ENCODE measurements at places on chromosomes 6 and 20. TPM values are rescaled to one million over a fixed set of nuclear protein-coding genes. Genes with fewer than 3 reads are reported as not detected.

- no peaks in the 10 kb centered on the region for H3K27me3 ChIP-seq
- DNase-seq, result peak; percentile 12
- H3K4me1 ChIP-seq, result peaks cover 14% of the 10 kb centered on the region
- no peak overlapping the region for H3K27ac ChIP-seq
These were observed 30.4 kb downstream of the TRMT6 start for GRCh38 chr20:5919626-5920544.

DNA sequence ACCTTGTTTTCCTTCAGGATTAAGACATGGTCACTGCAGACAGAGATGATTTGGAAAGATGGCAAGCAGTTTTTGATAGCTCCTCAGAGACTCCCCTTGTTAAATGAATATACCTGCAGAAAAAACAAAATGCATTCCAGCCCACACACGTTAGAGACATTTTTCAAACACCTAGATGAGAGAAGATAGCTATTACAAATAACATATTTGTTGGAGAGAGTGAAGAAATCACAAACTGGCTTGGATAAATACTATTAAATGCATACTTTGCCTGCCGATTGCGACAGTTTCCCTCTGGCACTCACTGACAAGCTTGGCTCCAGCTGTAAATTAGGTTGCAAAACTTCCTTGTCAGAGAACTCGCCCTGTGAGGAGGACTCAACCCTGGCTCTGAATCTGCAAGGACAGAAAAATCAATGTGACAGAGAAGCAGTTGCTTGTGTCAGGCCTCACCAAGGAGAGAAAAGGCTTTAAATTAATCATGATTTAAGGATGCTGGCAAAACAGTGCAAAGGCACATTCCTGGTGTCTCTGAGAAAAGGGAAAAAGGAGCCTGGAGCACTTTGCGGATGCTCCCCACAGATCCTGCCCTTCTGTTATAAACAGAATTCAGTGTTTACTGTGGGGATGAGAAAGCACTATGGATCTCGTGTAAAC is 423.7 kb upstream of the MARCKS start:
- H3K27me3 ChIP-seq, result no peaks in the 10 kb centered on the region
- no peak for DNase-seq
- H3K36me3 ChIP-seq, result no peaks in the 10 kb centered on the region
- H3K4me3 ChIP-seq, result no peak overlapping the region
- no peaks in the 10 kb centered on the region for H3K4me1 ChIP-seq

GRCh38 chr6:149140137-149140909 is 177.2 kb upstream of the TAB2 start:
- H3K27ac ChIP-seq, result peak overlapping the region; percentile 94
- no peaks in the 10 kb centered on the region for H3K36me3 ChIP-seq
- peak; percentile 87 for DNase-seq
- H3K4me3 ChIP-seq, result peak overlapping the region; percentile 66
- peaks cover 42% of the 10 kb centered on the region for H3K4me1 ChIP-seq

- no peaks in the 10 kb centered on the region for H3K27me3 ChIP-seq
- peaks cover 23% of the 10 kb centered on the region for H3K4me1 ChIP-seq
- H3K27ac ChIP-seq, result no peak overlapping the region
These were observed 53.7 kb downstream of the E2F3 start for GRCh38 chr6:20455251-20455940.

- no peak overlapping the region for H3K4me3 ChIP-seq
- no peak for DNase-seq
- H3K27me3 ChIP-seq, result peaks cover 2% of the 10 kb centered on the region
- no peaks in the 10 kb centered on the region for H3K4me1 ChIP-seq
- H3K36me3 ChIP-seq, result no peaks in the 10 kb centered on the region
These were observed 80.7 kb upstream of the MAFB start for GRCh38 chr20:40769677-40770285.

- H3K36me3 ChIP-seq, result no peaks in the 10 kb centered on the region
- H3K4me3 ChIP-seq, result no peak overlapping the region
- H3K27ac ChIP-seq, result no peak overlapping the region
These were observed 1100.6 kb upstream of the CITED2 start for GRCh38 chr6:140475086-140475485.

GRCh38 chr6:106973018-106973835 is 1.3 kb downstream of the CD24 start:
- H3K27ac ChIP-seq, result no peak overlapping the region
- DNase-seq, result no peak
- H3K4me1 ChIP-seq, result peaks cover 8% of the 10 kb centered on the region
- no peaks in the 10 kb centered on the region for H3K36me3 ChIP-seq

GRCh38 chr20:21289651-21290050 is 13.5 kb upstream of the XRN2 start:
- no peaks in the 10 kb centered on the region for H3K36me3 ChIP-seq
- H3K4me3 ChIP-seq, result no peak overlapping the region
- H3K27me3 ChIP-seq, result peaks cover 16% of the 10 kb centered on the region
- no peak for DNase-seq

- peak; percentile 31 for DNase-seq
- H3K27ac ChIP-seq, result no peak overlapping the region
These were observed 59.2 kb downstream of the RBM38 start for GRCh38 chr20:57450419-57450818.

GRCh38 chr20:58192065-58192464 is 36.4 kb downstream of the ANKRD60 start:
- peaks cover 3% of the 10 kb centered on the region for H3K27me3 ChIP-seq
- no peak overlapping the region for H3K27ac ChIP-seq
- no peaks in the 10 kb centered on the region for H3K36me3 ChIP-seq
- DNase-seq, result no peak
- H3K4me3 ChIP-seq, result no peak overlapping the region
- H3K4me1 ChIP-seq, result no peaks in the 10 kb centered on the region

GRCh38 chr6:18477301-18477941 is 90.3 kb downstream of the RNF144B start:
- no peaks in the 10 kb centered on the region for H3K36me3 ChIP-seq
- no peak overlapping the region for H3K27ac ChIP-seq
- no peak overlapping the region for H3K4me3 ChIP-seq

- H3K27me3 ChIP-seq, result no peaks in the 10 kb centered on the region
- H3K36me3 ChIP-seq, result no peaks in the 10 kb centered on the region
- H3K27ac ChIP-seq, result no peak overlapping the region
- DNase-seq, result no peak
- H3K4me3 ChIP-seq, result no peak overlapping the region
These were observed 37.4 kb upstream of the SNX9 start for GRCh38 chr6:157785636-157786035.

DNA sequence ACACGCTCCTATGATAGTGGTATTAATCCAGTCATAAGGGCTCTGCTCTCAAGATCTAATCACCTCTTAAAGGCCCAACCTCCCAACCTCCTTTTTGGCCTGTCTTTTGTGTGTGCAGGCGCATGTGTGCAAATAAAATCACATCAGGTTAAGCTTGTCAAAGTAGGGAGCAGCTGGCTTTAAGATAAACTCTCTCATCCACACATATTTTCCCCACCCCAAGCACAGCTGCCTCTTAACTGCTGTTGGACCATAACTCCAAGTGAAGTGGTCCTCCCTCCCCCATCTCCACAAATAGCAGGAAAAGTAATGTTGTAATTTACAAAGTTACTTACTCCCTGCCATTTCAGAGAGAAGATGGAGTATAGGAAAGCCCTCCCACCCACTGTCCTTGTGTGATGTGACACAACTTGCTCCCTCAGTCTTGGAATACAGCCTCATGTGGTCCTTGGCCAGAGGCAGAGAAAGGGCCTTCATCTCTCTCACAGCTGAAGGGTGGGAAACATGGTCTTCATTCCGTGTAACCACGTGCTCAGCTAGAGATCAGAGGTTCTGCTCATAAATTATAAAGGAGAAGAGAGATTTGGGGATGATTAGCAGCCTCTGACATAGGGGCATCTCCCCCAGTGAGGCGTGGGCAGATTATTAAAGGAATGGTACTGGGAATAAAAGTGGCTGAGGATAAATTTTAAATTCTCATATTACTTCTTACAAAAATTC is 74.8 kb upstream of the TPD52L1 start:
- no peak for DNase-seq
- H3K36me3 ChIP-seq, result no peaks in the 10 kb centered on the region
- no peaks in the 10 kb centered on the region for H3K27me3 ChIP-seq
- H3K27ac ChIP-seq, result no peak overlapping the region
- H3K4me1 ChIP-seq, result no peaks in the 10 kb centered on the region

DNA sequence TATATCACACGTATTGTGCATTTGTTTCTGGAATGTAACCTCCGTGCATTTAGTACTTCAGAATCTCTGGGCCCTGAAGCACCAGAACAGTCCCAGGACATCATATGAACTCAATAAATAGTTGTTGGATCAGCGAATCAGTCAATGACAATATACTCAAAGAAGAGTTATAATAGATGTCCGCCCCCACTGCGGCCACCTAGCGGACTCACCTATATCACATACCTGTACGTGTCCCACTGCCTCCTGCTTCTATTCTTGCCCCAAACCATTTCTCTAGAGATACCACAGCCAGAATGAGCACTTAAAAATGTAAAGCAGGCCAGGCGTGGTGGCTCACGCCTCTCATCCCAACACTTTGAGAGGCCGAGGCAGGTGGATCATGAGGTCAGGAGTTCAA is 73.9 kb downstream of the DCDC2 start:
- H3K27me3 ChIP-seq, result peaks cover 3% of the 10 kb centered on the region
- H3K36me3 ChIP-seq, result no peaks in the 10 kb centered on the region
- no peak overlapping the region for H3K4me3 ChIP-seq
- H3K27ac ChIP-seq, result no peak overlapping the region

- H3K36me3 ChIP-seq, result peaks cover 2% of the 10 kb centered on the region
These were observed 39.5 kb downstream of the DCBLD1 start for GRCh38 chr6:117521791-117522502.

DNA sequence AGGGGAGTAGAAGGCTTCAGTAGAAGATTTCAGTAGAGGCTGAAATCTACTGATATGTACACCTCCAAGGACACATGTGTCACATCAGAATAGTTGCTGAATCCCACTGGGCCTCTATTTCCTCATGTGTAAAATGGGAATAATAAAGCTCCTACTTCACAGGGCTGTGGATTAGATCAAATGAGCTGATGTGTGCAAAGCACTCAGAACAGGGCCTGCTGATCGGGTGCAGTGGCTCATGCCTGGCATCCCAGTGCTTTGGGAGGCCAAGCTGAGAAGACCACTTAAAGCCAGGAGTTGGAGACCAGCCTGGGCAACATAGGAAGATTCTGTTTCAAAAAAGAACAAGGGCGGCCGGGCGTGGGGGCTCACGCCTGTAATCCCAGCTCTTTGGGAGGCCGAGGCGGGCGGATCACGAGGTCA is 8.1 kb upstream of the AP5S1 start:
- no peak for DNase-seq
- no peaks in the 10 kb centered on the region for H3K36me3 ChIP-seq
- peak overlapping the region; percentile 86 for H3K4me3 ChIP-seq

- H3K36me3 ChIP-seq, result no peaks in the 10 kb centered on the region
- H3K4me3 ChIP-seq, result no peak overlapping the region
- no peak overlapping the region for H3K27ac ChIP-seq
- DNase-seq, result no peak
These were observed 127.5 kb upstream of the COL21A1 start for GRCh38 chr6:56374841-56375369.

DNA sequence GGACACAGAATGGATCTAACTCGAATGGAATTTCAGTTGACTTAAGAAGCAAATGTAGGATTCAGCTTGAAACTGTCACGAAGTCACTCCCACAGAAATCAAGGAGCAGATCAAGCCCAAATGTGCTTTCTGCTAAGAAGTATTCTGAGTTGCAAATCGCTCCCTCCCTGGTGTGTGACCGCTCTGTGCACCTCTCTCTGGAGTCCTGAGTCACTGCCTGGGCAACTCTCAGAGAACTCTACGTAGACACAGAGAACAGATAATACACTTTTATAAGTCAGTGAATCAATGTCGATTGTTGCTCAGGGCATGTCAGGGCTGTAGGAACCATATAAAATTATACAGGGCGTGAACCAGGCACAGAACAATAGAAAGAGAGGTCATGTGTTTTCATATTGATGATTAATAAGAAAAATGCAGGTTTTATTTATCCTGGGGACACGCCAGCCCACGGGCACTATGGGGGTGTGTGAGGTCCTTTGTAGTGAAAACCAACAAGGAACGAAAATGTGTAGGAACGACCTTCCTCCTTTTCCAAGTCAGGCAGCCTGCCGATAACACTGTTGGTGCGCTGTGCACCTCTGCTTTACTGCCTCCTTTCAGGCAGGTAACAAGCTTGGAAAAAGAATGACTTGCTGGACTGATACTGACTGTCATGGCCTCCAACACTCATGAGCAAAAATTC is 248.1 kb upstream of the FOXQ1 start:
- DNase-seq, result no peak
- no peak overlapping the region for H3K27ac ChIP-seq
- peaks cover 7% of the 10 kb centered on the region for H3K27me3 ChIP-seq
- H3K4me1 ChIP-seq, result no peaks in the 10 kb centered on the region

Gene CYP21A2
- 0.19 TPM for total RNA-seq

Gene FAM209A
- total RNA-seq, result not detected

Gene GGTLC1
- not detected for total RNA-seq

Gene GLP1R
- total RNA-seq, result 0.07 TPM

Gene CLPSL2
- not detected for total RNA-seq
